ENCODE measurements at places on chromosomes 13 and 19.

DNA sequence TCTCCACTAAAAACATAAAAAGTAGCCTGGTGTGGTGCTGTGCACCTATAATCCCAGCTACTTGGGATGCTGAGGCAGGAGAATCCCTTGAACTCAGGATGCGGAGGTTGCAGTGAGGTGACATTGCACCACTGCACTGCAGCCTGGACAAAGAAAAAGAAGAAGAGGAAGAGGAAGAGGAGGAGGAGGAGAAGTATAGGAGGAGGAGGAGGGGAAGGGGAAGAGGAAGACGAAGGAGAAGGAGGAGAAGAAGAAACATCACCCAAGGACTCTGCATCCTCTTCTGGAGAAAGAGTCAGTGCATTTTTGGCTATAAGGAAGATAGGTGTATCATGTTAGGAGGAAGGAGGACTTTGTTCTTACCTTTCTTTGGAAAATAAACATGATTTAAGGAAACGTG is 13.0 kb upstream of the FPR3 start:
- DNase-seq = no peak

DNA sequence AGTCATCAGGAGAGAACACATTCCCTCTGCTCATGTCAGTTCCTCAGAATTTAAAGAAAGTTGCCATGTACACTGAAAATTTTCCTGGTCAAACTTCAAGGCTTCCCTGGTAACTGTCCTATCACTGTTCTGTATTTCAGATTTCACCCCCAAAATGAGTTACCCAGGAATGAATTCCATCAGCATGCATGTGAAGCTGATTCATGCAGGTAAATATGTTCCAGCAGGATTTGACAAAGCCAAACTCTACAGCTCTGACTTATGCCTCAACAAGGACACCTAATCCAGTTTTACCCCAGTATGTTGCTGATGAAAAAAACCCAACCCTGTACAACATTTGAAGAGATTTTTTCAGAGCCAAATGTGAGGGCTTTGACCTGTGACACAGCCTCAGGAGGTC is 21.5 kb downstream of the LIG4 start:
- no peak for DNase-seq

GRCh38 chr13:75850916-75851315 is 214.8 kb downstream of the LMO7 start:
- no peak for DNase-seq

- peak; percentile 94 for DNase-seq
Measured at GRCh38 chr19:45455707-45456499, 11.9 kb upstream of the FOSB start.

DNA sequence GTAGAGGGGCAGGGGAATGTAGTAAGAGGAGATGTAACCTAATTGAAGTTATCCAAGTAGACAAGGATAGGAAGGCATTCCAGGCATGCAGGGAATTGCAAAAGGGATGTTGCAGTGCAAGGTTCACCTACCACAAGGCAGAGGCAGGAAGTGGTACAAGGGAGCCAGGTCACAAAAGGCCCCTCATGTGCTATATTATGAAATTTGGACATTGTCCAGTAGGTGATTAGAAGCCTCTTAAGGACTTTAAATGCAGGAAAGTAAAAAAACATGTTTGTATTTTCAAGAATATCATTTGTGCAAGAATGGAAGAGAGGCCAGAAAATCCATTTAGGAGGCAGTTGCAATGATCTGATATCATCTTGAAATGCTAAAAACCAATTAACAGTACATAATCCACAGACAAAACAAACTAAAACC is 111.4 kb downstream of the FRY start:
- DNase-seq = peak; percentile 9

GRCh38 chr13:80562433-80563156 is 221.7 kb upstream of the SPRY2 start:
- DNase-seq = no peak

GRCh38 chr19:36488118-36488845 is 1.1 kb downstream of the ZNF566 start:
- DNase-seq = no peak

GRCh38 chr19:15240515-15240914 is 8.3 kb upstream of the EPHX3 start:
- no peak for DNase-seq

GRCh38 chr13:102875256-102875655 is 29.4 kb downstream of the ERCC5 start:
- DNase-seq = no peak

GRCh38 chr13:41833201-41833600 is 127.7 kb downstream of the VWA8 start:
- no peak for DNase-seq

DNA sequence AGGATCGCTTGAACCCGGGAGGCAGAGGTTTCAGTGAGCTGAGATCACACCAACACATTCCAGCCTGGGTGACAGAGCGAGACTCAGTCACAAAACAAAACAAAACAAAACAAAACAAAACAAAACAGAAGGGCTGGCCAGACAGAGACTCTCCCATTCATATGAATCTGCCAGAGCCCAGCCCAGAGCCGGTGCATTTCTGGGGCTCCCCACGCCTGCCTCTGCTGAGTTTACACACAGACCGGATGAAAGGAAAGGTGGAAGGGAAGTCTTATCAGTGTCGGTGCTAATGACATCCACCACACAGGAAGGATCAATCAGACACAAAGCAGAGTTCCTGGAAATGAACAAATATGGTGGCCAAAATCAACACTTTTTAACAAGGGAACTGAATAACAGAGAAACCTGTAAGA is 6.8 kb downstream of the TRAPPC6A start:
- no peak for DNase-seq

GRCh38 chr19:38294090-38294489 is 10.0 kb upstream of the C19orf33 start:
- no peak for DNase-seq

DNA sequence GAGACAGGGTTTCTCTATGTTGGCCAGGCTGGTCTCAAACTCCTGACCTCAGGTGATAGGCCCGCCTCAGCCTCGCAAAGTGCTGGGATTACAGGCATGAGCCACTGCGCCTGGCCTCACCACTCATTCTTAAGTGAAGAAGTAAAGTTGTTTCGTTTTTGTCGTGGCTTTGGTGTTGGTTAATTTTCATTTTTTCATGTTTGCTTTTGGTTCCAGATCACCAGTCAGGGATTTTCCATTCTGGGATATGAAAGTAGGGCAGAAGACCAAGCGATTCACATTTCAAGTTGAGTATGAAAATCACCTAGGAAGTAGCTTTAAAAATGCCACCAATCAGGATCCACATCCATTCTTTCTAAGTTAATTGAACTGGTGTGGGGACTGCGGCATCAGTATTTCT is 289.9 kb downstream of the DIAPH3 start:
- no peak for DNase-seq

DNA sequence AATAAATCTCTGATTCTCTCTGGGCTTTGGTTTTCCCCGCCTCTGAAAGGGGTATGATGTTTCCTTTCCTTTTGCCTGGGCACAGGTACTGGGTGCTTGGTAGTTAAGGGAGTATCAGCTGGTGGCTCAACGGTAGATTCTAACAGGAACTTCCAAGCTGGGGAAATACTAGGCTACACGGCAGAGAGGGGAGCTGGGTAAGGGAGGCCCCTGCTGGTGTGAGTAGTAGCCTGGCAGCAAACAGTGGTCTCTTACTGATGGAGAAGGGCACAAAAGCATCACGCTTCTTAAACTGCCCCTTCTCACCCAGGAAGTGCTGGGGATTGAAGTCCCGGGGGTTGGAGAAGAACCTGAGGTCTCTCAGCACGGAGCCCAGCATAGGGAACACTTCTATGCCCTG is 26.9 kb upstream of the CYP2A7 start:
- DNase-seq = peak; percentile 41

- no peak for DNase-seq
Measured at GRCh38 chr19:573519-573825, 1.1 kb downstream of the BSG start.

DNA sequence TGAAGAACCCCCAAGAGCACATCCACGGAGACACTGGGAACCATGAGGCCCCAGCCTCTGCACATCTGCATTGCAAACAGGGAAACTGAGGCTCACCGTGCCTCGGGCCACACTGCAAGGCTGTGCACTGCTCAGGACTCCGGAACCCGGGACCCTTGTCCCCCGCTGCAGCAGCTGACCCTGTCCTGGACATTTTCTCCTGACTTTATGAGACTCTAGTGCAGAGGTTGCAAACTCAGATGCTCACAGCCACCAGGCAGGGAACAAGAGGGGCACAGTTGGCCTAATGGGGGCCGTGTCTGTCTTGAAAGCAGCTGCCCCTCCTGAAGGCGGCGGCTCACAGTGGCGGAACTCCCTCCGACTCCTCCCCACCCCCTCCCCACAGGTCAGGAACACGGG is 16.5 kb upstream of the IGLON5 start:
- DNase-seq = no peak

- peak; percentile 75 for DNase-seq
Measured at GRCh38 chr13:27251166-27252091, at the start of gene RPL21. RPL21 (plus strand) TSS chr13:27251558; CDS start chr13:27253777, 2,219 bp downstream.

DNA sequence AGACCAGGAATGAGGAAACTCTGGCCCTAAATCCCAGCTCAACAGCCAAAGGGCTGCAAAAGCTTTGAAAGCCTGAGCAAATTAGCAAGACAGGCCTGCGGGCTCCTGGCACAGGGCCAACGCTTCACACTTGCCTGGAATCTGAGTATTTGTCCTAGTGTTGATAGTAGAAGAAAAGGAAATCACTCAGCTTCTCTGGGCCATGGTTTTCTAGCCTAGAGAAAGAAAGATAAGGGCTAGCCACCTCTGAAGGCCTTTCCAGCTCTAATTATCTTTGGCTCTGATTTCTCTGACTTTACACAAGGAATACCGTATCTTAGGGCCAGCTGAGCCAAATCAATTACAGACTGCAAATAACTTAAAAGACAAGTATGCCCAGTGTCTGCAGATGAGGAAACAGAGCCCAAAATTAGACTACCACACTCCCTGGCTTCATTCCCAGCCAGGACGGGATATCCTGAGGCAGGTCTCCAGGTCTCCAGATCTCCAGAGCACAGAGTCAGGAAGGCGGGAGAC is 69.6 kb downstream of the STK24 start:
- DNase-seq = no peak

- DNase-seq = peak; percentile 49
Measured at GRCh38 chr19:5001615-5002014, 32.7 kb downstream of the KDM4B start.

- no peak for DNase-seq
Measured at GRCh38 chr19:281156-281853, 9.9 kb downstream of the PLPP2 start.

Measured in HTR-8/SVneo (cell line).